Frontal cortex (tissue), 4 donors: ENCODE measurements at places on chromosomes 6 and 20. TPM values are rescaled to one million over a fixed set of nuclear protein-coding genes. Genes with fewer than 3 reads are reported as not detected.

Gene DEFB124
- total RNA-seq: not detected

- no peak for DNase-seq
These were observed 215.0 kb downstream of the SLC24A3 start for GRCh38 chr20:19427480-19427879.

DNA sequence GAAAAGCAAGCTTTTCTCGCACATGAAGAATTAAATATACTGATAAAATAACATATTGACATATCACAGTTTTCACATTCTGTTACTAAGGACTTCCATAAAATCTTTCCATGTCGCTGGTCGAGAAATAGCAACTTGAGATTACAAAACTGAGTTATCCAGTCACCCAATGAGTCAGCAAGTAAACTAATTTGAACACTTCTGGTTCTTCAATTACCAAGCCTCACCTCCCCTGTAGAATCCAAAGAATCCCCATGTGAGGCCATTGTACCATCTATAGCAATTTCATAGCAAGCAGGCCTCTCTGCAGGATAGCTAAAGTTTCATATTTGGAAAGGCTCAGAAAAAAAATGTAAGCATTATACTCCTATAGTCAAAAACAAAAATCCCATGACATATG lies 87.3 kb downstream of the PKHD1 start:
- no peak for DNase-seq

Gene ESR1
- under 0.01 TPM for total RNA-seq
